ENCODE measurements at places on chromosomes 16 and 17.

- DNase-seq, result no peak
These were observed 14.6 kb downstream of the BBS2 start for GRCh38 chr16:56505181-56505580.

DNA sequence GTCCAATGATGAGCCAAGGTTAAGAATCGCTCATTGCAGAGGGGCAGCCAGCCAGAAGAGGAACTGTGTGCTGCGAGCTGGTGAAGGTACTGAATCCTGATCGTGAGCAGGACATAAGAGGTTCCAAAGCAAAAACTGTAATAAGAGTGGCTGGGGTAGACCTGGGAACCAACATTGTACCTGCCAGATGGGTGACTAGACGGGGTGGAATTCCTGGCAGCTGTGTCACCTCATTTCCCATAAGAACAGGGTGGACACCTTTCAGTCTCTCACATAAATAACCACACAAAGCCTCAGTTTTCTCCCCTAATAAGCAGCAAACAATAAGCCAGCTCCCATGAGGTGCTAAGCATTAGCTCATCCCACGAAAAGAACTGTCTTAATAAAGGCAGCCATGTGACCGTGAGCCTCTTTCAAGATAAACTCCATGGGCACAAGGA is 290.3 kb downstream of the SOX9 start:
- no peak for DNase-seq

DNA sequence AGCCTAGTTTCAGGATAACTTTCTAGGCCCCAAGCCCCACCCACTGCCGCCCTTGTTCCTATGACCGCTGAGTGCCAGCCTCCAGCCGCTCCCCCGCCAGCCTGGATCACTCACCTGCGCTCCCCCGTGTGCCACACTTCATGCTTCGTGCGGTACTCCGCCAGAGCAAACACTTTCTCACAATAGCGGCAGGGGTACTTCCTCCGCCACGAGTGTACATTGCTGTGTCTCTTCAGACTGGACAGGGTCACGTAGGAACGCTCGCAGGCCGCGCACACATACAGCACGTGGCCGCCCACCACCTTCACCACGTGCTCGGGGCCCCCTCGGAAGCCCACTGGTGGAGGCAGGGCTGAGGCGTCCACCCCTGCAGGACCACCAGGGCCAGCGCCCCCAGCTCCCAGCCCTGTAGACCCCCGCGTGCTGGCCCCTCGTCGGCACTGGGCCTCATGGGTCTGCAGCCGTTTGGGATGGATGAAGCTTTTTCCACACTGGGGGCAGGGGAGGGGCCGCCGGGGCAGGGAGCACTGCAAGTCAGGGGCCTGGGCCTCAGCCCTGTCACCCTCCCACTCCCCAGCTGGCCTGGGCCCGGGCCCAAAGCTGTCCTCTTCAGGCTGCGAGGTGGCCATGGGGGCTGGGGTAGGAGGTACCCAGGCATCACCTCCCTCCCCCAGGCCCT is 13.7 kb downstream of the ZBTB4 start:
- no peak for DNase-seq

DNA sequence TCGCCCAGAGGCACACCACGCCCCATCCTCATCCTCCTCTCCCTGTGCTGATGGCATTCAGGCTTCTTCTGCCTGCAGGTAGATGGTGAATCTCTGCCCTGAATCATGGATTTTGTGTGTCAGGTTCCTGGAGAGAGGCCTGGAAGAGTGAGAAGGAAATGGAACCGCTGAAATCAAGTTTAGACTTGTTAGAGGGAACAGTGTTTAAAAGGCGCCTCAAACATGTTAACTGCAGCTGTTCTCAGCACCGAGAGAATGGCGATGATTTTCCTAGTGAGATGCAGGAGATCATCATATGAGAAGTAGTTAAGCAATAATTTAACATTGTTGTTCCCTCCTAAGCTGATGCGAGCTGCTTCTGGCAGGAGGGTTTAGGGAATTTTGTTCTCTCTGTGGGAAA is 744.4 kb upstream of the EEF2KMT start:
- DNase-seq, result no peak

DNA sequence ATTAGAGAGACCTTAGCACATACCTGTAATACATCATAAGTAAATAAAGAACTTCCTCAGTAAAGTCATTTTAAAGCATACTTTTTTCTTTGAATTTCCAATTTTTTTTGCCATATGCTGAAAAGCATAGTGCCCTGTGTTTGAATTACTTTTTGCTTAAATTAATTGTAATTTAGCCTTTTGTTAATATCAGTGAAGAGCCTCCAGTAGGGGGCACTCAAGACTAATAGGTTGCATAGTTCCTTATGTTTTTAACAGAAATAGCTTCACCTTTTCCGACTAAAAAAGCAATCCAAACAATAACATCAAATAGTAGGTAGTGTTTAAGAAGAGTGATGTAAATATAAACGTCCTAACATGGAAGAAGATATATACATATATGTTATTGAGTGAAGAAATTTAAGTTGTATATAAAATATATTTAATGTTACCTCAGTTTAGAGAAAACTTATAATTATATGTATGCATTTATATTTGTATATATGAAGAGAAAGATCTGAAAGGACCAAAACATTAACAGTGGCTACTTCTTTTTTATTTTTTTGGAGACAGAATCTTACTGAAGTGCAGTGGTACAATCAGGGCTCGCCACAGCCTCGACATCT is 18.6 kb downstream of the RAD51C start:
- DNase-seq, result no peak

DNA sequence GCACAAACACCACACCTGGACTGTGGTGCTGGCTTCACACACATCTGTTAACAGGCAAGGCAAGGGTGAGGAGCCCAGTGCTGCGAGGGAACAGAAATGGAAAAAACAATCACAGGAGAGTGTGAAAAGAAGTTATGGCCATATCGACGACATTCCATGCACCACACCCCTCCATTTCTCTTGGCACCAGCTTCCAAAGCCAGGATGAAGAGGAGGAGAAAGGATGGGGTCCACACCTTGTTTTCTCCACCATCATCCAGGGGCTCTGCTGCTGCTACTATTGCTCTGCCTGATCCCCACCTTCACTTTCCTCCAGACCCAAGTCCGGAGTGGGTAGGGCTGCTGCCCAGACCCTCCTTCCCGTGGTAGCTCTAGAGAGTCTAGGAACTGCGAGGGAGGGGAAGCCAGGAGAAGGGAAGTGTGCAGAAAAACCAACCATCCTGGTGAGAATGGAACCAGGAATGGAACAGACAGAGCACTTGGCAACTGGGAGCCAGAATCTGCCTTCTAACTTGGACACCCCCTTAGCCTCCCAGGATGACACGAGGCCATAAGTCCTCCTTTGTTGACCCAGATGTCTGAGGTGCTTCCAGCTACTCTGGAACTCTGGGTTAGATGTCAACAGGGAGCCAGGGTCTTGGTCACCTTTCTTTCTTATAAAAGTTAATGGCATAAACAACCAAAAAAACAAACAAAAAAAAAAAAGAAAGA is 1.2 kb upstream of the PROCA1 start:
- no peak for DNase-seq

DNA sequence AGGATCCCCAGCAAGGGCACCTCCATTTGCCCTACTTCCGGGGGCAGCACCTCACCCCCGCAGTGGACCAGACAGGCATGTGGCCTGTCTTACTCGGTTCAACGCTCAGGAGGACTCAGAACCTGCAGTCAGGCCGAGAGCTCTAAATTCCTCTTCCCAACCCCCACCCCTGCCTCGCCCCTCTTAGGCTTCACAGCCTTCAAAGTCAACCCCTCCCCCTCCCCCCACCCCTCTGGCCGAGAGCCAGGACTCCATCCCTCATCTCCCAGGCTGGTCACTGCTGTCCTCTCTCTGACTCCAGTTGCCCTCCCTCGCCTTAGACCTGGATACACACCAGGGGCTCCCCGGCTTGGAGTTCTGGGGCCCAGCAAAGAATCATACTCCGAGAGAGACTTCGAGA is 8.1 kb upstream of the HS3ST6 start:
- DNase-seq, result no peak

- DNase-seq, result no peak
These were observed 172.6 kb downstream of the MAP2K4 start for GRCh38 chr17:12193144-12193735.

DNA sequence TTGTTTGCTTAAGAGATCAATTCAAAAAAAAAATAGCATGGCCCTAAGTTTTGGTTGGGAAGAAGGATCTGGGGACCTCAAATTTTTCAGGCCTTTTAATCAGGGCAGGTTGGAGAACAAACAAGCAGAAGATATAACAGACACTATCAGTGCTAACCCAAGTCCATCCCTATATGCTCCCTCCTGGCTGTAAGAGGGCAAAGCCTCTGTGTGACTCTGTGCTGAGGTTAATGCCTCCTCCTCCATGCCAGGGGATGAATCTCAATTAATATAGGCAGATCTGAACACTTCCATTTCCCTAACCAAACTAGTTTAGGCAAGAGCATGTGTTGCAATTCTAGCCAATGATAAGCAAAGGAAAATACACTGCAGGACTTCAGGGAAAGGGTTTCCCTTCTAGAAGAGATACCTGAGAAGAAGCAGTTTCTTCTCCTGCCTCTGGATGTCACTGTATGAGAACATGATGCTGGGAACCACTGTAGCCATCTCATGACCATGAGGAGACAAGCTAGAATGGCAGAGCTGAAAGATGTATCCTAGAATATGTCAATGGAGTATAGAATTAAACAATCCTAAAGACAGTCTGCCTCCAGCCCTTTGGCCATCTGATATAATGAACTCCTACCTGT is 76.0 kb downstream of the CHD9NB start:
- DNase-seq, result no peak

Measured in CD4-positive, alpha-beta T cell treated with Interferon gamma for 1 hour (primary cell).